ENCODE measurements at places on chromosomes 6 and 20.

DNA sequence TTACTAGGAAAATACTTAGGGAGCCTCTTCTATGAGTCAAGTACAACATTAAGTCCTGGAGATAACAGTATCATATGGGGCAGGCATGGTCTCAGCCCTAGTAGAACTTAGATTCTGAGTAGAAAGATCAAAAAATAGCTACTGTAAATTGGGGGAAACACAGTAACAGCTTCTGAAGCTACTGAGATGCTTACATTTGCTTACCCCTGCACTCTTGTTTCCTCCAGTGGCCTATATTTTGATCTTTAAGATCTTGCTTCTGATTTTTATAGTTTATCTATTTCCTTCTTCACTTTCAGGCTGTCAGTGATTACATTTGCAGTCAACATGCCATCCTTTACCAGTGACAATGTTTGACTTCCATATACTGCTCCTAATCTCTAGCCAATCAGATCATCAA lies 35.3 kb downstream of the HIVEP2 start:
- no peak for DNase-seq

DNA sequence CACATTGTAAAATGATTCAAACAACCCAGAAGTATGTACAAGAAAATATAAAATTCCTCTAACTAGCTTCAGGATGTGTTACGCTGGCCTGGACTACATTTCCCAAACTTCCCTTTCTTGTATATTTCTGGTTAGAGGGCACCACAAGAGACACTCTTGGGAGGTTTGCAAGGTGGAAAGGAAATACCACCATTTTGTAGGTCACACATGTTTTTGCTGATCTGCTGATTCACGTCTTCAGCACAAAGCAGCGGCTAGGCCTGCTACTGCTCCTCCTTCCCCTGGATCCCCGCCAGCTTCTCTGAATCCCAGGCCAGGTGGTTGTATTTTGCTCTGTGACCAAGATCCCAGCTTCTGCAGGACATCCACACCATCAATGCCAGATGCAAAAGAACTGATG lies 104.2 kb downstream of the AGPAT4 start:
- DNase-seq = no peak

GRCh38 chr6:113560908-113561307 lies 296.2 kb upstream of the MARCKS start:
- DNase-seq = no peak

GRCh38 chr6:157403686-157404051 lies 22.7 kb downstream of the ZDHHC14 start:
- no peak for DNase-seq

DNA sequence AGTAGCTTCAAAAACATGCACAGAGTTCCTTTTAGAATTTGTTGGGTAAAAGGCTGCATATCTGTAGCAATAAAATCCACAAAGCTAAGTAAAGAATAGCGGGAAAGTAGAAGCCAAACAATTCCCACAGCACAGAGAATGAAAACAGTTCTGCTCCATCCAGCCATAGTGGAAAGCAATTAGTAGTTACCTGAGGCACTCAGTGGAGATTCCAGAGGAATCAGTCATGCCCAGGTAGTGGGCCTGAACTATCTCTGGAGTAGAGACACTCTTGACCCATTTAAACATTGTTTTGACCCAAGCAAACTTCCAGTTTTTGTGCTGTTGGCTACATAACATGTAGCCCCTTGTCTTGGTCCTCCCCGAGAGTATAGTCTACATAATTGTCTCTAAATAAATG lies 559.5 kb upstream of the PTCHD4 start:
- DNase-seq = peak; percentile 30

- no peak for DNase-seq
These were observed 83.7 kb upstream of the ZNF322 start for GRCh38 chr6:26743157-26743821.

DNA sequence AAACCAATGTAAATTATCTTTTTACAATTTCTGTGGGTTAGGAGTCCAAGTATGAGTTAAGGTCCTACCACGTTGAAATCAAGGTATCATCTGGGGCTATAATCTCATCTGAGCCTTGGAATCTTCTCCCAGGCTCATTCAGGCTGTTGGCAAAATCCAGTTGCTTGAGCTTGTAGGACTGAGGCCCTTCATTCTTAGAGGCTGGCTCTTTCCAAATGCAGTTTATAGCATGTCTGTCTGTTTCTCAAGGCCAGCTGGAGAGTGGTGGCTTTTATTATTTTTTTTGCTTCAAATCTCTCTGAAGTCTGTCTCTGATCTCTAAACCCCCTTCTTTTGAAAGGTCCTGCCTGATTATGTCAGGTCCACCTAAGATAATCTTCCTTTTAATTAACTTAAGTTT lies 177.2 kb upstream of the ASCC3 start:
- no peak for DNase-seq

- DNase-seq = no peak
These were observed 628.1 kb upstream of the CITED2 start for GRCh38 chr6:140002396-140003022.

GRCh38 chr6:168886964-168887363 lies 366.7 kb downstream of the THBS2 start:
- no peak for DNase-seq

DNA sequence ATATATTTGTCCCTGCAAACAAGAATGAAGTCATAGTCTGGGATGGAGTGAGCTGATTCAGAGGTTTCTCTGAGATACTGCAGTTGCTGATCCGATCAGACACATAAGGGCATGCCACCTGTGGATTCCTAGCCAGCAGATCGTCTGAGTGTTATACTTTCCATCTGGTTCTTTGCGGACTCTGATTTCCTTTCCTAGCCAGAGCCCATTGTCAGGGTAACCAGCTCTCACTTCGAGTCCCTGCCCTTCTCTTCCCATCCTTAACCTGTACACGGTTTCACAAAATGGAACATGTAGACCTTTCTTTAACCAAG lies 100.9 kb downstream of the TMEM200A start:
- peak; percentile 72 for DNase-seq

DNA sequence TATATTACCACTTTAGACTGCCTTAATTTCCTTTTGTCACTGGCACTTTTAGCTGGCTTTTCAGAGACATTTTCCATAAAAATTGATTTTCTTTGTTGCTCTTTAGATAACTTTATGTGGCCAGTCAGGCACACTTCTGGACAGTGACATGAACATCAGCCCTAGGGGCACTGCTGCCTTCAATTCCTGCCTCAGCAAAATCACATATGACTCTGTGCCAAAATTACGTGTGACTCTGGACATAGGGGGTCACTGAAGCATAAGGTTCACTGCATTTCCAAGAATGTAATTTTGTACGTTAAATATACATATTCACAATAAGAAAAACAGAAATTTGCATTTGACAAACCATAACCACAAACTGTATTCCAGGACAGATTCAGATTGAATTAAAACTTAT lies 66.5 kb downstream of the ESF1 start:
- DNase-seq = no peak

DNA sequence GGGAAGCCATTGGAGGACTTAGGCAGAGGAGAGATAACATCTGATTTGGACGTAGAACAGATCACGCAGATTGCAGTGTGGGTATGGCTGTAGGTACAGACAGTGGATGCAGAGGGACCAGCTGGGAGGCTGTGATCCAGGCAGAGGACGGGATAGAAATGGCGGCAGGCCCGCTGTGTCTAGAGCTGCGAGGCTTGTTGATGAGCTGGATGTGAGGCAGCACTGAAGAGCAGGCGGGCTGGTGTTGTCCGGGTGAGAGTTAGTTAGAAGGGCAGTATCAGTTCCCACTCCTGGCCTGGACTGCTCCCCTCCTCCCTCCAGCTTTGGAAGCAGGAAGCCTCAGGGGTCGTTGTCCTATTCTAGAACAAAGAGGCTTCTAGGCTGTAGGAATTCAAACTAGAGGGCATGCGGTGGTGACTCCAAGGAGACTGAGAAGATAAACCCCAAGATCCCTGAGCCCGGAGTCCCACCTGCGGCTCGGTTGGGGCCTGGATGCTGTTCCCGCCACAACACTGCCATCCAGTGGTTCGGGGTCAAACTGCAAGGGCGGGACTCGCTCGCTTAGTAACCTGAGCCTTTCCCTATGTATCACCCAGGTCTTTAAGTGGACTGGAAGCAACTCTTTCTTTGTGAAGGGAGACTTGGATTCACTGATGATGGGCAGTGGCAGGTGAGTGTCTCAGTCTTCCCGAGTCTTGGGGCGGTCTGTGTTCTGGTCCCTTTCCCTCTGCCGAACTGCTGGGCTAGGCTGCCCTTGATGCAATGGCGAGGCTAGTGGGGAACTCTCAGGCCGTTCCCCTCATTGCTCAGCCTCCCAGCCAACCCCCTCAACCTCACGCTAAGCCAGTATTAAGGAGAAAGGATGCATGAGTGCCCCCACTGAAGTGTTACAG lies 11.2 kb downstream of the TLDC2 start:
- peak; percentile 72 for DNase-seq

GRCh38 chr6:112931832-112932231 lies 584.7 kb downstream of the RFPL4B start:
- peak; percentile 2 for DNase-seq

GRCh38 chr6:107330168-107330567 lies 129.2 kb downstream of the PDSS2 start:
- DNase-seq = peak; percentile 94

DNA sequence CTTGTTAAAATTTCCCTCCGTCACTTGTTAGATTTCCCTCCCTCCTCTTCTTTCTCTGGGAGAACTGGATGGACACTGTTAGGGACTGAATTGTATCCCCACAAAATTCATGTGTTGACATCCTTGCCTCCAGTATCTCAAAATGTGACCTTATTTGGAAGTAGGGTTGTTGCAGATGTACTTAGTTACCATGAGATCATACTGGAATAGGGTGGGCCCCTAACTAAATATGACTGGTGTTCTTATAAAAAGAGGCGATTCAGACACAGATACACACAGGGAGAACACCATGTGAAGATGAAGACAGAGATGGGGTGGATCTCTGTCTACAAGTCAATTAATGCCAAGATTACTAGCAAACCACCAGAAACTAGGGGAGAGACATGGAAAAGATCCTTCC lies 139.5 kb downstream of the ALDH8A1 start:
- no peak for DNase-seq

DNA sequence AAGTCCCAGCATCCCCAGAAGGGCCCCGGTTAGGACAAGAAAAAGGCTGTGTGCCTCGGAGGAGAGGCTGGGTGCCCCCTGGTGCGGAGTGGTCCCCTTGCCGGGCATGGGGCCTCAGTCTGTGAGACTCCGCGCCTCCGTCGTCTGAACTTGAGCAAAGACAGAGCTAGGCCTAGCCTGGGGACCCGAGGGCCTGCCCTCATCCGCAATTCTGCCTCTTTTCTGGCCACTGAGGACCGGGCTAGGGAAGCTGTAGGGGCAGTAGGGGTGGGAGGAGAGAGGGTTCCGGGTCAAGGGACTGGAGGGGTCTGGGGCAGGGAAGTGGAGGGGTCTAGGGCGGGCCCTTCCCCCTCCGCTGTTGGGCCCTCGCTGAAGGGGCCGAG lies 550 bp upstream of the HSPA12B start:
- no peak for DNase-seq
